ENCODE measurements at places on chromosomes 1 and 21. TPM values are rescaled to one million over a fixed set of nuclear protein-coding genes. Genes with fewer than 3 reads are reported as not detected.

Gene MYBPH
- total RNA-seq = not detected

Gene ADAM30
- total RNA-seq = not detected

Gene WNT4
- total RNA-seq = not detected

Gene F13B
- total RNA-seq = 0.13 TPM

Gene GPR37L1
- total RNA-seq = not detected

Gene OLFML2B
- total RNA-seq = not detected

GRCh38 chr1:958823-959730, at the start of gene NOC2L:
NOC2L (minus strand) TSS chr1:959256; CDS start chr1:959240, 16 bp downstream.
- ATAC-seq = peak; percentile 93

GRCh38 chr1:2330519-2331199, 60.7 kb downstream of the MORN1 start:
- no peak for ATAC-seq

Gene NDUFS2
- 96.5 TPM for total RNA-seq

DNA sequence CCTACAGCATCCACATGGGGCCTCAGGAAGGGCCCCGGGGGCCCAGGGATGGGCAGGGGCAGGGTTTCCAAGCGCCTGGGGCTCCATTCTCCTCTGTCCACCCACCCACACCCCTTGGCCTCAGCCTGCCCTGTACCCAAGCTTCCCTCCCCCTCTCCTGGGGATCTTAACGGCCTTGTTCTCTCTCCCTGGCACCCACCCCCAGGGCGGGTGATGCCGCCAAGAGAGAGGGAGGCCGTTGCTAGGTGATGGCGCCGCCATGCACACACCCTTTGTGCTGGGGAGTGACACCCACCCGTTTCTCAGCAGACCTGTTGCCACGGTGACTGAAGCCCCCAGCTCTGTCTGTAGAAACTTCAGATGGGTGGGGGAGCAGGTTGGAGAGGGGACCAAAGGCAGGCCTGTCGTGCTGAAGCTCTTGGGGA, 7.6 kb downstream of the GPR37L1 start:
- peak; percentile 5 for ATAC-seq

- ATAC-seq = no peak
These were observed 25.7 kb upstream of the APOBEC4 start for GRCh38 chr1:183678819-183679218.

DNA sequence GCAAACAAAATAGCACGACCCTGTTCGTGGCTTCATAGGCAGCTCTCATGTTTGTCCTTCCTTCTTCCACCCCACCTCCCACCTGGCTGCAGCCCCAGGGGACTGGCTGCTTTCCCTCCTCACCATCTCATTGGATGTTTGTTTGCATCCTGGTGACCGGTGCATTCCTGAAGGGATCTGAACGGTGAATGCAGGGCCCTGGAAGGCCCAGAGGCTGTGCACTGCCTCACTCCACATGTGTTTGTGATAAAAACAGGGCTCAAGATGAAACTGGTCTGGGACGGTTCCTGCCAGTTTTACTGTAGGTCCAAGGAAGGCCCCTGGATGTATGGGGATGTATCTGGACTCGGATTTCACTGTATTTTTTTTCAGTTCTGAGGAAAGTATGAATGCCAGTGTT, 42.8 kb downstream of the CNN3 start:
- ATAC-seq = no peak

Gene LCE3A
- not detected for total RNA-seq

DNA sequence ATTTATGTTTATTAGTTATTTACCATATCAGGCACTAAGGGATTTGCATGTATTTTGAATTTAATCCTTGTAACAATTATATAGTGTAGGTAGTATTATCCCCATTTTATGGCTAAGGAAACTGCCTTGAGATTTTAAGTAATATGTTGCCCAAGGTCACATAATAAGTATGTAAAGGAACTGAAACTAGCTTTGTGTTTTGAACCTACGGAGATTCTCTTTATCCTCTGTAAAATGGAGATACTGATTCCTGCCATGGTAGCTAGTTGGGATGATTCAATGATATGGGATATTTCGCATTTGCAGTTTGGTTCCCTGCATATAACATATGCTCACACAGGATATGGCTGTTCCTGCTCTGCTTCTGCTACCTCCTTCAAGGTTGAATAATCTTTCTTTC, 144.3 kb downstream of the ST6GALNAC3 start:
- ATAC-seq = no peak

DNA sequence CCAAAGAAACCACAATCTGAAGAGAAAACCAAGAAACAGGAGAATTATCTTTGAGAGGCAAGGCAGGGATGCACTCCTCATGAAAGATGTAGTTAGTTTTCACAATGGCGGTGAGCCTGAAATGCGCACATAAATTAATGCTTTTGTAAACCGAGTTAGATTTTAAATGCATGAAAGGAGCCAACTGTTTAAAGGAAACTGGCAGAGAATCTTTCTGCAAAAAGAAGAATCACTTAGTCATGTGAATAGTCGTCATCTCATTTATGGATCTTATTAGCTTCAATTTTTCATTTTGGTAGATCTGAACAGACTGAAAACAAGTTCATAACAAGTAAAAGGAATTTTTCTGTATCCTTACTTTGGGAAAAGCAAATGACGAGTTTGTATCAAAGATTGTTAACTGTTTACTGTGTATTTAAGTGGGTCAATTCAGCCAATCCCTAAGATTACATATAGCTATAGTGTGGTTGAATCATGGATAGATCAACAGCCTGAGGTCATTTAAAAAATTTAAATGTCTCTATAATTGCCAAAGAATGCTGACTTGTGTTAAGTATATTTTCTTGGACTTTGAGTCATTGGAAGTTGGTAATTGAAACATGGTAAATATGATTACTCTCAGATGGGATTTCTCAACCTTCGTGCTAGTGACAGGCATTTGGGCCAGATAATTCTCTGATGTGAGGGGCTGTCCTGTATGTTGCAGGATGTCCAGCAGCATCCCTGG, 226.6 kb upstream of the KAZN start:
- ATAC-seq = no peak

DNA sequence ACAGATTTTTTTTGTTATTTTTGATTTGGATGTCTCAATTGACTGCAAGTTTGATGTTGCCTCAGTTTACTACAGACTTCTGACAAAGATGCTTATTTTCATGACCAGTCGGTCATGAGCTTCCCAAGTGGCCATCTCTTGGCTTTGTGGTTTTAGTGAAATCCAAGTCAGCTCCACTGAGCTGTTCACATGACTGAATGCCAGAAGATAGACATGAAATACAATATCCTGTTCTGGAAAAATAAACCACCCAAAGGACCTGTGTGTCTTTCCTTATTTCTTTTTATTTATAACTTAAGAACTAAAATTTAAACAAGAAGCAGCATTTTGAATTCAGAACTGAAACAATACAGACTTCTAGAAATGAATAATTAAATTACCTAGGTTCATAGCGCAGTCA, 89.3 kb downstream of the HMCN1 start:
- no peak for ATAC-seq

Gene OR10J1
- total RNA-seq = not detected

- ATAC-seq = no peak
These were observed 18.8 kb downstream of the CEP350 start for GRCh38 chr1:179973198-179974110.

DNA sequence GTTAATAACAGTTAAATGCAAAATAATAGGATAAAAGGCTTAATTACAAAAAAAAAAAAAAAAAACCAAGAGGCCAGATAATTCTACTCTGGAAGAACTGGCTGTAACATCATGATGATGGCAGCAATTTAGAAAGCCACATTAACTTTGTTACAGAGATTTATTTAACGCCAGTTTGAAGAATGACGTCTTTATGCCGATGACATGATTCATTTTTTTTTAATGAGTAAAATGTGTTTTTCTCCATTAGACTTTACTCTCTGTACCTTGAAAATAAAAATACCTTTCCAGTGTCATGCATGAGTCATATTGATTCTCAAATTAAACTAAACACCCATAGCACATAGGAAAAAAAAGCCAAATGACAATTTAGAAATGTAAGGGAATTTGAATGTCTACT, 226.1 kb downstream of the RGS7 start:
- no peak for ATAC-seq
